ENCODE measurements at places on chromosomes 7 and 10.

DNA sequence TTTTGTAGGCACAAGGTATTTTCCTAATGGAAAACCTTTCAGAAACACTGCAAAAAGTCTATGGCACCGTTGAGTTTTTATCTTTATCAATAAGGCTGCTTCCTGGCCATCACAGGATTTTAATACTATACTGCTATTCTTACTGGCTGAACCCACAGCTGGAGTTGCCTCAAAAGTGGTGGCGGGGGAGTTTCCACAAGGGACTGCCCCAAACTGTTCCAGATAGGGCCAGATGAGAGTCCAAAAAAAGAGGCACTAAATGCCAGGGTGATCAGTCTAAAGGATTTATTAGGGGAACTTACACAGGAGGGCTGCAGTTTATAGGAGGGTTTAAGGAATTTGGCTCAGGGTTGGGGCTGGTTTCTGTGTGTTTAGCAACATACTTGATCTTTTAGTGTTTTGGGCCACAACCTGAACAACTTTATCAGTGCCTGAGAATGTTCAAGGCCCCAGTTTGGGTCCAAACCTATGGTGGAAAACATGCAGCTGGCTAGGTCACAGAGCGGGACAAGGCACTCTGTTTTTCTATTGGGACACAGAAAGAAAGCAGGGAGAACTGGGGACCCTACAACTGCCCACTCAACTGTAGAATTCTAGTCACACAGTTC, 41.4 kb downstream of the STAM start:
- DNase-seq: no peak

DNA sequence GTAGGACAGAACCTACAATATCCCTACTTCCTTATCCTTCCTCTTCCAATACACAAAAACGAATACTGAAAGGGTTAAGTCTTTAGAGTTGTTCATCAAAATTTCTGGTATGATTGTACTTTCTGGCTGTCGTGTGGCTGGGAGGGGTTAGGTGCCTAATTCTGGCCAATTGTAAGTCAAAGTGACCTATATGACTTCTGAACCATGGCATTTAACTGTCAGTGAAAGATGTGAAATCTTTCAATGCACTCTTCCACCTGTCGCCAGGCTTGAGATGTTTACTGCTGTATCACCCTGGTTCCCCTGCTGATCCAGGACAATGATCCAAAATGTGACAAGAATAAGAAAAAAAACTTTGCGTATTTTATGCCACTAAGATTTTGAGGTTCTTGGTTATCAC, 20.8 kb downstream of the EPC1 start:
- no peak for DNase-seq

DNA sequence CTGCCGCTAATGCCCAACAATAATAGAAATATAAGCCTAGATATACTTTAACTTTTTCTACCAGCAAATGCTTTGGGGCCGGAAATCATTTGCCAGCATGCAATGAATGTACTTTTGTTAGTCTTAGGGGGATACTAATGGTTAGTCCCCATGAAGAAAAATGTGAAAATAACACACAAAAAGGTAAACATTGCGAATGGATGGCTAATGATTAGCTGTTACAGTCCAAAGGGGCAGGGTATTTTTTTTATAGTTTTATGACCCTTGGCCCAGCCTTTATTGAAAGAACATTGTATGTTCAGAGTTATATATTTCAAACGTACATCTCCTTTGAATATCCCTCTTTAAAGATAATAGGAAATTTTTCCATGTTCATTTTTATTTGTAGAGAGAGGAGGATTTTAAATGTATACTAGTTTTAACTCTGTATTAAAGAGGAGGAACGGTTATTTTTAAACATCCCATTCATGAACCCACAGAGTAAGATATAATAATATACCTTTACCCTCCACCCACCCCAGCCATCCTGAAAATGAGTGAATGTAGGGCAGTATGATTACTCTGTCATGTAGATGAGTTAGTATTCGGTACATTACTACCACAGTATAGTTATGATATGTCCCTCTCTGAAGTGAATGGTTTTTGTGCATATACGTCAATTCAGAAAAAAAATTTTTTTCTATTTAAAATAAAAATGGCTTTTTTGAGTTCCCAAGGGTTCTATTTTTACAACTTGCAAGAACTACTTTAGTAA, 63.6 kb downstream of the ARID5B start:
- no peak for DNase-seq

DNA sequence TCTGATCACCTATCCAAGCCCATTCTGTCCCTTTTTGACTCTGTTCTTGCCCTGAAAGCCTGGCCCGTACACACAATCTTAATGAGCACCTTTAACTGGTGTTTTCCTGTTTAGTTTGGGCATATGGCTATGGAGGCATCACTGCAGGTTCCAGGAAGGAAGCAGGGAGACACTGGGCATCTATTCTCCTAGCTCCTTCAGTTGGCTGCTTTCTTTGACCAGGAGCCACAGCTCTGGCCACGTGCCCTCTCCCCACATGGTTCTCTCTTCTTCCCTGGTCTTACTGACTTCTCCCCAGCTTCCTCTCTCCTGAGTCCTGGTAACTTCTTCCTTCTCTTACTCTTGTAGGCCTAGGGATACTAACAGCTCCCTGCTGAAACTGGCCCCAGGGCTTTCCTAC, 144.4 kb downstream of the CREB5 start:
- no peak for DNase-seq

DNA sequence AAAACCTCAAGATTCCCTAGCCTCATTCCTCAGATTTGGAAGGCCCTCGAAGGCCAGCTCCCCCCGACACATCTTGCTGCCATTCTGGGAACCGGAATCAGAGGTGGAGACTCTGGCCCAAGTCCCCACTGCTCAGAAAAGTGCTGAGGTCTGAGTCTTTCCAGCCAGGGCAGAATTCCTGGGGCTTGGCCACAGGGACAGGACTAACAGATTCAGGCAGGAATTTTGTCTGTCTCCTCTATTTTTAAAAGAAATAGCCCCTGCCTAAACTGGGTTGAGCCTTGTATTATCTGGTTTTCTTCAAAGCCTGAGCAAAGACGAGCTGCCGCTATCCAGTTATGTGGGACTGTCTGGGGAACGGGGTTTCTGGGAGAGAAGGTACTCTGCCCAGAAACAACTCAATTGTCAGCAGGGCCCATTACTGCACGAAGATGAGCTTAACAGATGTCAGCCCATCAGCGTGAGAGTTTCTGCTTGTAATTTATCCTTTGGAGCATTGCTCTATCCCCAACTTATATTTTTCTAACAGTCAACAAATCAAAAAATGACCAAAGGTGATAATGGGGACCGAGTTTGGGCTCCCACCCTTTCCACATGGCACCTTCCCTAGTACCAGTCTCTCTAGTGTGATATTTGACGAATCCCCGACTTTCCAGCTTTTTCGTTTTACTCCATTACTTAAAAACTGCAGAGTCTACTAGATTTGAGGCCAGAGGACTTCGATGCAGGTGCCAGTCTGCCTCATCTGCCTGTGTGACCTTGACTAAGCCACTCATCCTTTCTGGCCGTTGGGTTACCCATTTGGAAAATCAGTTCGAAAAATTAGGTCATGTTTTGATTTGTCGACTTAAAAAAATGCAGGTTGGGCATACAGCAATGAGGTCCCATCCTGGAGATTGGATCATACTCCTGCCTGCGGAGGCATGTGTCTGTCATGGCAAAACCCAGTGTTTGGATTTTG, 110.9 kb downstream of the WDR11 start:
- no peak for DNase-seq

- DNase-seq: peak; percentile 9
Observed at GRCh38 chr10:2981361-2981801, 86.0 kb upstream of the PFKP start.

- no peak for DNase-seq
Observed at GRCh38 chr7:70492625-70493024, 639.3 kb upstream of the GALNT17 start.

DNA sequence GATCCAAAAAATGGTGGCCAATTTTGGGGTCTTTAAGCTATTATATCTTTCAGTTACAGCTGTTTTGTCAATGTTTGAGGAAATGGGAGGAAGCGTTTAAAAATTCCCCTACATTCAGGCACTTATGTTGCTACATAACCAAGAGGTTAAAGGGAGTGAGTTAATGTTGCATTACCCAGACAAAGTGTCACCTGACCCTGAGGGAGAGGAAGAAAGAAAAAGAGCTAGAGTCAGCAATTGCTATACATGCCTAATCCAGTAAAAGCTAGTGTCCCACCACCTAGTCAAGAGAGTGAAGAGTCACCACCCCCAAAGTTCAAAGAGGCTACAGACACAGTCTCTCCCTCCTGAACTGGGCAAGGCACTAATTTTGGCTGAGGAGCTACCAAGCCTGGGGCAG, 69.5 kb upstream of the ZNF92 start:
- no peak for DNase-seq

DNA sequence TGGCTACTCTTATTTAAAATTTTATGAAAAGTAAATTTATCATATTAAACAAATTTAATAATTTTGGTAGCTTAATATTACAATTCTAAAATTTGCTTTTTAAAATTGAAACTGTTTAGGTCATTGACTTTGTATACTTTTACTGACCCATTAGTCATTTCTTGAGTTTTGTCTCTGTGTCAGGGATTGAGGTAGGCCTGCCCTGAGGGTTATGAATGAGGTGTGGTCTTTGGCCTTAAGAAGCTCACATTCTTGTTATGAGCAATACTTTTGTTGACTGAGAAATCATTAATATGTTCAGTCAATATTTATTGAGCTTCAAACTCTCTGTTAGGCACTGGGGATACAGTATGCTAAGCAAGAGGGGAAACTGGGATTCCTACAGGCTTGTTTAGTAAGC, 47.0 kb upstream of the RPA3 start:
- no peak for DNase-seq

- peak; percentile 7 for DNase-seq
Observed at GRCh38 chr10:89954787-89955566, 253.6 kb downstream of the KIF20B start.

DNA sequence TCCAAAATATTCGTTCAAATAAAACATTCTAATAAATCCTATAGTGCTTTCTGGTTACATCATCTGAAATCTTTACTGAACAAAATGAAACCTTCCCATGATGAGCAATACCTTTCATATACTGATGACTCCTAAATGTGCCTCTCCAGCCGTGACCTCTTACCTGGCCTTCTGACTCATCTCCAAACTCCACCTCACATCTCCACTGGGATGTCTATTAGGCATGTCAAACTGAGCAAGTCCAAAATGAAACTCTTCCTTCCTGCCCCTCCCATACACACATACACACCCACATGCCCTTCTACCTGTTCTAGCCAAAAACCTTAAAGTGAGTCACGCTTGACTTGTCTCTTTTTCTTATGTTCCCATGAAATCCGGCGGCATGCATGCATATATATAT, 22.9 kb downstream of the GSAP start:
- no peak for DNase-seq

GRCh38 chr10:36491926-36492325, 633.5 kb upstream of the ANKRD30A start:
- DNase-seq: peak; percentile 13

- DNase-seq: no peak
Observed at GRCh38 chr7:122748195-122748594, 45.5 kb upstream of the RNF148 start.

GRCh38 chr7:116598861-116599260, 73.1 kb upstream of the MET start:
- DNase-seq: no peak

- DNase-seq: no peak
Observed at GRCh38 chr7:90564455-90564854, 31.7 kb upstream of the CDK14 start.

GRCh38 chr7:86598311-86598710, 45.4 kb upstream of the GRM3 start:
- DNase-seq: peak; percentile 79

GRCh38 chr10:97991871-97992270, 38.5 kb downstream of the CRTAC1 start:
- peak; percentile 5 for DNase-seq

GRCh38 chr7:129072479-129073011, 17.6 kb upstream of the TNPO3 start:
- no peak for DNase-seq

DNA sequence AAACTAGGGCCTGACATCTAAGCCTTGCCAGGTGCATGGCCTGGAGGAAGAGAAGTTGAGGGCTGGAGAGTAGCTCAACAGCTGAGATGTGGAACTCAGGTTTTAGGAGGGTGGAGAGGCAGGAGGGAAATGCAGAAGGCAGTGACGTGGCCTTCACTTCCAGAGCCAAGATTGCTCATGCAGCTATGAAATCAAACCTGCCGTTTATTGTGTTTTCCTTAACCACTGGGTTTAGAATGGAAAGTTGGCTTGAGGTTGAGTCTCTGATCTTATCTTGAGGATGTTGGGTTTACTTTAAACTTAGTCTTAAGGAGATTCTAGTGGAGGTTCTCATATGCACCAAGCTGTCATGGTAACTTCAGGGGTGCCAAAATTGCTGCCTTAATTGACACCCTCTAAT, 178.6 kb downstream of the SORCS3 start:
- DNase-seq: no peak

- no peak for DNase-seq
Observed at GRCh38 chr7:68770649-68771048, 827.6 kb upstream of the AUTS2 start.

DNA sequence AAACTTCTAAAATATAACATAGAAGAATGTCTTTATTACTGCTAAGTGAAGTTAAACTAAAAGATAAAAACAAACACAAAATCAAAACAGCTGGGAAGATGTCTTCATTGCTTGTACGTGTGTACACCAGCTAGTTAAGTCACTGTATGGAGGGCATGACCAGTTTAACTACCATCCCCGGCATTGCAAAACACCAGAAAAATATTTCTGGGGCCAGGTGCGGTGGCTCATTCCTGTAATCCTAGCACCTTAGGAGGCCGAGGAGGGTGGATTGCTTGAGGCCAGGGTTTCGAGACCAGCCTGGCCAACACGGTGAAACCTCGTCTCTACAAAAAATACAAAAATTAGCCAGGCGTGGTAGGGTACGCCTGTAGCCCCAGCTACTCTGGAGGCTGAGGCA, 19.2 kb upstream of the C7orf33 start:
- DNase-seq: no peak

- DNase-seq: no peak
Observed at GRCh38 chr7:22997871-22998518, 15.9 kb downstream of the HYCC1 start.

GRCh38 chr10:24456322-24456721, 247.4 kb downstream of the KIAA1217 start:
- DNase-seq: no peak

DNA sequence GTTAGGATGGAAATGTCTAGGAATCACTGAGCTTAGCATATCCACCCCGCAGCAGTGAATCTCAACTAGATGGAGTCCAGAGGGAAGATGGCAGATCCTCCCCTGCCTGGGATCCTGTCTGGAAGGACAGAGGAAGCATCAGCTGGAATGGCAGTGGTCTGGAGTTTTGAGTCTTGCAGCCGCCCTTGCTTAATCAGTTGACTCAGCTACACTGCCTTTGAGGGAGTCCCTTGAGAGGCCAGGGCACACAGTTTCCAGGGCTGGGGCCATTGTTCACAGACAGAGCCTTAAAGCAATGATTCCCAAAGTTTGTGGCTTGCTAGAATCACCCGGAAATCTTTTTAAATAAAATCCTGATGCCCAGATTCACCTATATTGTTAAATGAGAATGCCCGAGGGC, 128.1 kb downstream of the NT5C2 start:
- no peak for DNase-seq

DNA sequence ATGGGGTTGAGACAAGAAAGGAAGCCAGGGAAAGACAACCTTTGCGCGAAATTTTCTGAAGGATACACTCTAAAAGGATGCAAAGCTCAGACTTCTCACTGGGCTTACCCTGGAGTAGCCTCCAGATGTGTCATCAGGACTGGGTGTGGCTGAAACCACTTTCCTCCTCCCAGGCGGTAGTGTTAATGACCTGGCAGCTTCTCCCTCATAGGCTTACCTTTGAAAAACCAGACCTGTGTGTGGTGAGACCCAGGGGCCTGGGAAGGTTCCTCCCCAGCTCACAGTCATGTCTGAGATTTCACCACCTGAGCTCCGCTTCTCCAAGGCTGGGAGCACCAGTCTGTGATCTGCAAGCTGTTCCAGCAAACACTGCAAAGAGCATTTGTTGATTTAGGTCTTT, 93.7 kb downstream of the EPC1 start:
- DNase-seq: no peak

Measured in SK-MEL-5 (cell line).